ENCODE measurements at places on chromosomes 11 and 22.

GRCh38 chr22:23387827-23388516 lies 192.1 kb downstream of the IGLL1 start:
- DNase-seq = no peak

- DNase-seq = no peak
These were observed at the start of gene INPPL1 for GRCh38 chr11:72224564-72225410. Gene INPPL1 (plus strand): TSS chr11:72224767. CDS start chr11:72224985, 218 bp downstream.

GRCh38 chr11:1433977-1434640 lies 44.4 kb downstream of the BRSK2 start:
- DNase-seq = no peak

DNA sequence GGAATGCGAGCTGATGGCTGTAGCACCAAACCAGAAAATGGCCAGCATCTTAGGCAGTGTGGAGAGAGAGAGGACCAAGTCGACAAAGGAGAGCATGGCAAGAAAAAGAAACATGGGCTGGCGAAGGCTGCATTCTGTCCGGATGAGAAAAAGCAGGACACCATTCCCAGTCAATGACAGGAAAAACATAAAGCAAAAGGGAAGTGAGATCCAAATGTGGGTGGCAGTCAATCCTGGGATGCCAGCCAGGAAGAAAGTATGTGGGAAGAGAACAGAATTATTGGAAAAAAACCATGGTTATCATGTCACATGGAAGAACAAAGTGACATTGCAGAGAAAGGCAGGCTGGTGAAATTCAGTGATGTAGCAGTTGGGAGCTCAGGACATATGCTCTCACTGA lies 36.9 kb upstream of the OR56A1 start:
- DNase-seq = no peak

- no peak for DNase-seq
These were observed 912 bp downstream of the KREMEN1 start for GRCh38 chr22:29073618-29074275.

DNA sequence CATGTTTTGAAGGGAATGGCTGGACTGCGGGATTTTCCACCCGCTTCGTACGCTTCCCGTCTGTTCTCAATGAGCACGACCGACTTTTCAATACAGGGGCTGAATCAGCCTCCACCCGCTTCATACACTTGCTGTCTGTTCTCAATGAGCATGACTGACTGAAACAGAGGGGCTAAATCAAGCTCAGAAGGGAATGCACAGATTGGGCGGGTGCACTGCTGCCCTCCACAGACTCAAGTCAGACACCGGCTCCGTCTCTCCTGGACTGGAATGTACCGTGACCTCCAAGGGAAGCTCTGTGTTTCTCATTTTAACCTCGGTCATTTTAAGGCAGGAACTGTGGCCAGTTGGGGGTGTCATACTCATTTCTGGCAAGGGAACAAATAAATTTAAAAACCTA lies 48.5 kb downstream of the BRD1 start:
- DNase-seq = no peak

DNA sequence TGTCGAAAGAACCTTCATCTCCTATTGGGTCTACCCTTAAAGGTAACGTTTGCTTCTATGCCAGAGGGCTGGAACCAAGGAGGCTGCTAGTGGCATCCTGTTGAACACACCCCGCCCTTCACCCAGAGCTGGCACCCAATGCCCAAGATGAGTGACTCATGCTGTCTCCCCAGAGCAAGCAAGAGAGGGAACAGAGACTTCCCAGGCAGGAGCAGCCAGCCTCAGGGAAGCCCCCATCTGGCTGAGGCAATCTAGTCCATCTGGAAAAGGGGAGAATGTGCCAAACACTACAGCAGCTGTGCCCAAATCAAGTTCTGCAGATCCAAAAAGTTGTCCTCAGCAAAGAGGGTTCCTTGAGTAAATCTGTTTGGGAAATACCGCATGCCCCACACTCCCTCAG lies 91.9 kb upstream of the TP53I11 start:
- DNase-seq = no peak

DNA sequence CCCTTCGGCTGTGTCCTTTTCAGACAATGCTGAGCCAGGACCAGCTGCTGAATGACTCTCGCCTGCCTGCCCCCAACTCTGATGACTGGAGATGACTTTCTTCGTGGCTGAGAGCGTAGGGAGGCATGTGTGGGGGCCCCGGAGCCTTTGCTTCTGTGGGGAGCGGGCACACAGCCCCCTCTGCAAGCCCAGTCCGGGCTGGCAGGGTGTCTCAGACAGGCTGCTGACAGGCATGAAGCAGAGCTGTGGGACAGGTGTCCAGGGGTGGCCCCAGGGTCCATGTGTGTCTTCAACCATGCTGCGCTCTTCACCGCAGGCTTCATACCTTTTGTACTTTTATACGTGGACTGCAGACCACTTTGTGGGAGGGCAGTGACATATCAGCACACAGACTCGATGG lies 16.6 kb downstream of the CYB5R2 start:
- DNase-seq = no peak

DNA sequence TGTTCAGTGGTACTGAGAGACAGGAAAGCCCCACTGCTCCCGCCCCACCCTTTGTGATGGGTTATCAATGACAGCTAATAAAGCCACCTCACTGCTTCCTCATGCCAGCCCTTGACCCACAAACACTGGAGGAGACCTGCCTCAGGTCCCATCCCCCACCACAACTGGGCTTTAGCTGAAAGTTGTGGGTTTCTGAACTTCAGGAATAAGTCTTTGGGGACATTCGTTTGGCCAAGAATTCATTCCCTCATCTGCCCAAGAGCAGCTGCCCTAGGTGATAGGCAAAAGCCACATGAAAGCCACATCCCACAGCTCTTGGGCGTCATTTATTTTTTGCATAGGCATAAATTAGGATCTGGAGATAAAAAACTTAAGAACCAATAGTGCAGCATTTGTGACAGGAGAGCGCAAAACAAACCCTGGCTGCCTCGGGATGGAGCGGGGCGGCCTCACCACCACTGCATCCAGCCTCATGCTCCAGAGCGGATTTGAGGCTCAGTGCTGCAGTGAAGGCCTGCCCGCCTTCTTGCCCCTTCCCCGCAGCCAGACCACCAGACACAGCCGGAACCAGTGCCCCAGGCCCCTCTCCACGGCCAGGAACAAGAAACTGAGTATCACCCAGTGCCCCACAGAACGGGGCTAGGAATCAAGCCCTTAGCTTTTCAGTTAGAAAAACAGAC lies 21.2 kb downstream of the SUN2 start:
- no peak for DNase-seq

All from fibroblast of skin of left biceps (primary cell).